ENCODE measurements at places on chromosomes 11 and 22. TPM values are rescaled to one million over a fixed set of nuclear protein-coding genes. Genes with fewer than 3 reads are reported as not detected.

The KDM4D gene
- total RNA-seq, result 1.9 TPM

GRCh38 chr11:29352273-29352795, 664.5 kb downstream of the KCNA4 start:
- H3K4me3 ChIP-seq, result no peak overlapping the region
- peaks cover 3% of the 10 kb centered on the region for H3K4me1 ChIP-seq
- no peaks in the 10 kb centered on the region for H3K27me3 ChIP-seq
- no peak overlapping the region for H3K27ac ChIP-seq
- peak; percentile 36 for DNase-seq

DNA sequence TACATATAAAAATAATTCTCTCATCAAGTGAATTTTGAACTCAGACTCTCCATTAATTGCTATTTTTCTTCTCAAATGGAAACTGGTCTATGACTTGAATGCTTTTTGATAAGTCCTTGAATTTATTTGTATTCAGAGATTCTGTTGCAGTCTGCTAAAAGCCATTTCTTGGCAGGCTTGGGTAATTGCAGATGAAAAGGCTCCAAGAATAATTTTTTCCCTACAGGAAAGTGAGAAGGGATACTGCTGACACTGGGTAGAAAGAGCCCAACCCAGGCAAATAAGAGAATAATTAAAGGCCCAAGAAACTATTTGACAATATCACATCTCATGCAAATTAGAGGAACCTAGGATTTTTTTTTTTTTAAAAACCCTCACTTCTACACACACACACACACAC, 246.5 kb upstream of the DDI1 start:
- H3K4me1 ChIP-seq, result no peaks in the 10 kb centered on the region
- peaks cover 22% of the 10 kb centered on the region for H3K36me3 ChIP-seq
- DNase-seq, result no peak
- no peak overlapping the region for H3K4me3 ChIP-seq

DNA sequence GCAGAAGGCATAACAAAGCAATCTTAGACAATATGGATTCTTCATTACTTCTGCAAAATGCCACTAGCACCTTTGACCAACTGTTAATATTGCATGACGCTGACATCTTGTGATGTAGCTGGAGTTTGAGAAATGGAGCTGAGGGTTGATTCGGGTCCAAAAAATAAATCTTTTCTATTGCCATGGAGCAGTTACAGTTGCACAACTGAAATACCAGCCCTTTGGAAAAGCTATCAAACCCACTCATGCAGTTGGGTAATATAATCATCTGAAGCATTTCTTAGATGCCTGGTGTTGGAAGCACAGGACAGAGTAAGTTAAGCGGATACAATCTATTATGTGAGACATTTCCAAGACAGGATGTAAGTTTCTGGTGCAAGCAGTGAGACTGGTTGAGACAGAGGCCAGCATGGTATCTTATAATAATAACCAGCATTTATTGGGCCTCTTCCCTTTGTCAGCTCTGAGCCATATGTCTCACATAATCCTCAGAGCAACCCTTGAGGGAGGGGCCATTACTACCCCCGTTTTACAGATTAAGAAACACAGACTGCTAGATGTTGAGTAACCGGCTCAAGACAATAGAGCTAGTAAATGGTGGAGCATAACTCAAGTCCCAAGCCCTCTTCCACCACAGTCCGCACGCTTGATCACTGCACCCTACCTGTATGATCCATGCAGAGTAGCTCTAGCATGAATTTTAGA, 74.9 kb upstream of the CAPRIN1 start:
- no peak for DNase-seq
- no peaks in the 10 kb centered on the region for H3K27me3 ChIP-seq
- H3K4me3 ChIP-seq, result no peak overlapping the region

DNA sequence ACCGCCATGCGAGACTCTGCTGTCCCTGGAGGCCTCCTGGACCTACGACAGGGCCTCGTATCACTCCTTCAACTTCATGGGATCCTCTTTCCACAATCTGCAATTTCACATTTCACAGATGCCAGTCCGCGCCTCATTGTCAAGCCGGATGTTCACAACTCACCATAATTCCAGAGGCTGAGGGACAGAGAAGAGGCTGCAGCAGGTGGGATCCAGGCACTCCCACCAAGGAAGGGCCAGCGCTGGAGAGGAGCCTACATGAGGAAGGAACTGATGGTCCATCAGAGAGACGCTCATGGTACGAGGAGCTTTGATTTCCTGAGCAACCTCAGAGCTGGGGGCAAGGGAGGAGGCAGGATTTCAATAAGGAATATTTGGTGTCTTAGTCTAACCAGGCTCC, 495.0 kb downstream of the BRD1 start:
- H3K36me3 ChIP-seq, result no peaks in the 10 kb centered on the region
- no peak overlapping the region for H3K4me3 ChIP-seq
- no peaks in the 10 kb centered on the region for H3K4me1 ChIP-seq
- no peaks in the 10 kb centered on the region for H3K27me3 ChIP-seq

GRCh38 chr22:43447380-43447779, 35.6 kb downstream of the MPPED1 start:
- no peak overlapping the region for H3K27ac ChIP-seq
- no peak overlapping the region for H3K4me3 ChIP-seq
- no peaks in the 10 kb centered on the region for H3K27me3 ChIP-seq
- no peaks in the 10 kb centered on the region for H3K4me1 ChIP-seq

DNA sequence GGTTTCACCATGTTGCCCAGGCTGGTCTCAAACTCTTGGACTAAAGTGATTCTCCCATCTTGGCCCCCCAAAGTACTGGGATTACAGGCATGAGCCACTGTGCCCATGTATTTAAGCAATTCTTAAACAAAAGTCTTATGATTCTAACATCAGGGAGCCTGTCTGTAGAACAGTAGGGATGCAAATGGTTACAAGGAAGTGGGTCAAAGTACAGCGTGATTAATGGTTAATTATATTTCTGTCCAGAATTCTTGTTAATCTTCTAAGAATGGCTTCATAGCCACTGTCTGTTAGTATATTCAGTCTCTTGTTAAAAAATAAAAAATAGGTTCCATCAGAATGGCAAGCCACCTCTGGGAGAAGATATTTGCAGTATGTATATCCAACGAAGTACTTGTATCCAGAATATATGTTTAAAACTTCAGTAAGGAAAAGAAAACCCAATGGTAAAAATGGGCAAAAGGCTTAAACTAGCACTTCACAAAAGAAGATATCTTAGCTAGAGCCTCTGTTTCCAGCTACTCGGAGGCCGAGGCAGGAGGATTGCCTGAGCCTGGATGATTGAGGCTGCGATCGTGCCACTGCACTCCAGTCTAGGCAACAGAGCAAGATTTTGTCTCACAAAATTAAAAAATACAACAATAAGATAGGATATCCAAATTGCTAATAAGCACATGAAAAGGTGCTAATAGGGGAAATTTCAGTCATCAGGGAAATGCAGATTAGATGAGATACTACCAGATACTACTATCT, 22.9 kb downstream of the ATG13 start:
- no peaks in the 10 kb centered on the region for H3K27me3 ChIP-seq
- no peaks in the 10 kb centered on the region for H3K4me1 ChIP-seq
- DNase-seq, result no peak
- no peak overlapping the region for H3K4me3 ChIP-seq

GRCh38 chr22:19801340-19802000, 40.9 kb downstream of the TBX1 start:
- no peaks in the 10 kb centered on the region for H3K4me1 ChIP-seq
- DNase-seq, result no peak
- no peak overlapping the region for H3K27ac ChIP-seq
- H3K36me3 ChIP-seq, result peaks cover 2% of the 10 kb centered on the region

GRCh38 chr11:14336507-14337503, 22.2 kb downstream of the RRAS2 start:
- no peak for DNase-seq
- peaks cover 18% of the 10 kb centered on the region for H3K4me1 ChIP-seq
- H3K4me3 ChIP-seq, result no peak overlapping the region
- no peaks in the 10 kb centered on the region for H3K27me3 ChIP-seq

Data from H9 (cell line).